ENCODE measurements at places on chromosomes 7 and 10.

DNA sequence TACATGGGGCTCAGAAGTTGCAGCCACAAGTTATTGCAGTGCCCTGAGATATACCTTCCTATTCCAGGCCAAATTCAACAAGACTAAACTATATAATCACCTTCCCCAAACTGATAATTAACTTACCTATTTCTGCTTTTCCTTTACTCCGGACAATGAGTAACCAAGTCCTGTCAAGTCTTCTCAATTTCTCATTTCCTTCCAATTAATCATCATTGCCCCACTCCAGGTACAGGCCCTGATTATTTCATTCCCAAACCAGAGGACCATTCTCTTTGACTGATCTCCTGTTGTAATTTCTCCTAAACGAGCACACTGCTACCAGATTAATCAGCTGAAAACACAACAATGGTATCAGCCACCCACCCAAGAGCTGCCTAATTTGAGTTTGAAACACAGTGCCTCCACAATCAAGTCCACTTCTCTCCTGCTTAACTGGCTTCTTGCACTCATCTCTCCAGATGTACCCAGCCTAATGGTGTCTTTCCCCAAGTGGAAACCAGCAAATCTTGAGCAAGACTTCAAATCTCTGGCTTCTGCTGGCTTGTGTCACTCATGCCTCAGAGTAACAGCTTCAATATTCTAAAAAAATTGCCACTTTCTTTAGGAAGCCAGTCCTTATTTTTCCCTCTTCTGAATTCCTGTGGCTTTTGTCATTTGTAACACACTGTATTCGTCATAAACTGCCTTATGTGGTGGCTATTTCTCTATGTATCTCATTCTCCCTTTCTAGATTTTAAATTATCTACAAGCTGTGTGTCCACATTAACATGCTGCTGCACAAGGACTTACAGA, 89.1 kb downstream of the CDK6 start:
- no peak for DNase-seq

GRCh38 chr10:76301211-76301610, 869.8 kb downstream of the LRMDA start:
- DNase-seq = no peak

DNA sequence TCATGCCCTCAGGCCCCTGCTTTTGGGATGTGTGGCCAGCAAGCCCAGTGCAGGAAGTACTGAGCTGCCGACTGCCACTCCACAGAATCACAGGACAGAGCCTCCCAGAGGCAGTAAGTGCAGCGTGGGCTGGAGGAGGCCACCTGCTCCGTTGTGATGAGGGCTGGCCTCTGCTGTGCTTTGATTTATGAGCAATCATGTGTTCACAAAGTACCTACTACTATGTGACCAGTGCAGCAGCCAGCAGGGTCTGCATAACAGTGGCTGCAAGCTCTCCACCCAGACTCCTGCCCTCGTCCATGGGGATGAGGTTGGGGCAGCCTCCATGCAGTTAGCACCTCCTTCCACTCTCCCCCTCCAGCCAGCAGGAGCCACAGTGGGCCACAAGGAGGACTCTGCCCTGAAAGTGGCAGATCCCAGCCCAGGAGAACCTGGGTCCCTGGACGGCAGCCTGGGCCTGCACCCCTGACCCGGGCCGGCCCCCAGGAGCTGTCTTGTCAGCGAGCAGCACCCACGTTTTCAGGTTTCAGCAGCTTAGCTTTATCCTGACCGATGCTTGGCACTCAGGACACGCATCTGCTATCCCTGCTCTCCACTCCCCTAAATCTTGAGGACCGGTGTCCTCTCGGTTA, 37.7 kb upstream of the INSIG1 start:
- DNase-seq = no peak

DNA sequence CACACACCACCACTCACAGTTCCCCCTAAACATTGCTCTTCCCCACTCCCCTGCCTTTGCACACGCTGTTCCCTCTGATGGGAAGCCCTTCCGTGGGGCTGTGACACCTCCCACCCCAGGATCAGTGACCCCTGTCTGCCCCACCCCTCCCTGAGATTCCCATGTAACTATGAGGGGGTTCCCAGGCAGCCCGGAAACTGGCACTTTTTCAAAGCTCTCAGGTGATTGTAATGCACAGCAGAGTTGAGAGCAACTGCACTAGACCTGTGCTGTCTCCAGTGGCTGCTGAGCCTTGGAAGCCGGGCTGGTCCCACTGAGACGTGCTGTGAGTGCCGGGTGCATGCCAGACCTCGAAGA, 29.8 kb downstream of the GPRIN2 start:
- no peak for DNase-seq

- DNase-seq = no peak
These were observed 258.1 kb downstream of the PAXIP1 start for GRCh38 chr7:154744861-154745258.

DNA sequence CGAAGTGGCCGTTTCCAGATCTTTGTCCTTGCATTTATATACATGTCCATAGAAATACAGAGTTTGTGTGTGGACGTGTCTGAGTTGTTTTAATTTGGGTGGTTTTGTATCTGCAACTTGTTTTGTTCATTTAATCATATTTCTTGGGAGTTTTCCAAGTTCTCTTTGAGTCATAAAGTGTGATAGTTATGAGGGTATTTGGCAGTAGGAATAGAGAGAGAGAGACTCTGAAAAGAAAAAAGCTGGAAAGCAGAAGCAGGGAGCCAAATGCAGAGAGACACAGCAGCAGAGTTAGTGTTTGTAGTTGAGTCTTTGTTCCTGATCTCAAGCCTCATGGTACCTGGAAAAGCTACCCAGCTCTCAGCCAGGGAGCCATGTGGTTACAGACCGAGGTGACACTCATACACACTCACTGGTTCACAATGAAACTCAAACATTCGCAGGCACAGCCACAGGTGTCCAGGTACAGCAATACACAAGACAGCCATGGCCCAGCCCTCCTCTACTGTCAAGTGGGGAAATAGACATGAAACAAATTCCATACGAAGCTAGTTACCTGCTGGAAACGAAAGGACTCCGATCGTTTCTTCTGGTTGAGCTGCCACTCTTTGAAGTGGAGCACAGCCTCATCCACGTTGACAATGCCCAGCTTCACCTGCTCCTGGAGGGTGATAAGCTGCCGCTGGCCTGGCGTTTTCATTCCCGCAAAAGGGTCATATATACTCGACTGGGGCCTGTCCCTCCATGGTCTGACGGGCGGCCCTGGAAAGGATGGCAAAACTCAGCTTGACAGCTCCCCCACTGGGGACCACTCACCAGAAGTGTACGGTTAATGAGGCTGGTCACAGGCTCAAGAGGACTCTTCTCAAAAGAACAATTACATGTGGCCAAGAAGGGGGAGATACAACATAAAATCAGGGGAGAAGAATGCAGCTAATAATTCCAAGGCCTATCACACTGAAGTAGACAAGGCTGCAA, 33.3 kb upstream of the TM9SF3 start:
- DNase-seq = no peak

GRCh38 chr7:10939237-10939910, 34.3 kb upstream of the PHF14 start:
- no peak for DNase-seq
